A549 treated with GW870086 at 1 μM for 4 hours (cell line): ENCODE measurements at places on chromosomes 3 and 15. TPM values are rescaled to one million over a fixed set of nuclear protein-coding genes. Genes with fewer than 3 reads are reported as not detected.

Gene IQSEC1
- total RNA-seq: 14.7 to 19.5 TPM (median 18.3 TPM) in 5 replicates

Gene SI
- not detected in 5 replicates for total RNA-seq

Gene RLBP1
- not detected in 5 replicates for total RNA-seq

Gene LRRC31
- total RNA-seq: not detected in 5 replicates

Gene PTX3
- total RNA-seq: 0.74 to 1.2 TPM (median 0.85 TPM) in 5 replicates

Gene PAK6
- 0.57 to 0.71 TPM (median 0.65 TPM) in 5 replicates for total RNA-seq

Gene ZNF717
- total RNA-seq: 2.2 to 3.0 TPM (median 2.5 TPM) in 5 replicates

Gene SLC12A8
- total RNA-seq: 1.6 to 2.0 TPM (median 1.6 TPM) in 5 replicates

Gene NAA80
- 6.2 to 8.9 TPM (median 6.5 TPM) in 5 replicates for total RNA-seq

Gene ST8SIA2
- 0.37 to 0.67 TPM (median 0.52 TPM) in 5 replicates for total RNA-seq

Gene SKIC8
- total RNA-seq: 77.4 to 115 TPM (median 86.8 TPM) in 5 replicates

Gene UBP1
- total RNA-seq: 45.4 to 62.3 TPM (median 53.7 TPM) in 5 replicates

Gene MCTP2
- not detected in 5 replicates for total RNA-seq

Gene TTC21A
- 1.3 to 2.5 TPM (median 1.9 TPM) in 5 replicates for total RNA-seq

Gene TMEM40
- total RNA-seq: 0.17 to 0.90 TPM (median 0.41 TPM) in 5 replicates

Gene MFN1
- 15.3 to 21.0 TPM (median 20.4 TPM) in 5 replicates for total RNA-seq

Gene EAF1
- 12.4 to 17.5 TPM (median 16.7 TPM) in 5 replicates for total RNA-seq

Gene C3orf20
- 0.05 TPM in 1 of 5 replicates, not detected in the others for total RNA-seq

Gene UBXN7
- total RNA-seq: 4.3 to 9.7 TPM (median 9.0 TPM) in 5 replicates

Gene CXCR6
- total RNA-seq: not detected in 5 replicates

Gene CADM2
- 0.10 to 0.38 TPM (median 0.29 TPM) in 3 of 5 replicates, not detected in the others for total RNA-seq

Gene WNT7A
- 0.06 to 0.19 TPM (median 0.07 TPM) in 5 replicates for total RNA-seq

Gene IL17RB
- 0.71 to 1.2 TPM (median 0.96 TPM) in 5 replicates for total RNA-seq

Gene LRRIQ4
- total RNA-seq: not detected in 5 replicates

Gene STRA6
- 63.1 to 94.6 TPM (median 85.2 TPM) in 5 replicates for total RNA-seq

Gene COL8A1
- total RNA-seq: not detected in 5 replicates

Gene GOLGA8T
- 0.86 to 2.2 TPM (median 1.9 TPM) in 5 replicates for total RNA-seq

Gene EAF2
- total RNA-seq: 1.5 to 2.9 TPM (median 2.1 TPM) in 5 replicates

Gene LRTM1
- total RNA-seq: not detected in 5 replicates

Gene CBLB
- total RNA-seq: 11.4 to 16.2 TPM (median 15.8 TPM) in 5 replicates

Gene LRRC3B
- not detected in 5 replicates for total RNA-seq

Gene NRROS
- total RNA-seq: not detected in 5 replicates

Gene PRR20G
- total RNA-seq: 0.64 to 1.1 TPM (median 0.80 TPM) in 5 replicates

Gene SH3GL3
- 0.15 to 0.64 TPM (median 0.59 TPM) in 5 replicates for total RNA-seq

Gene ZPLD1
- total RNA-seq: not detected in 5 replicates

Gene RTP3
- not detected in 5 replicates for total RNA-seq

Gene TM4SF1
- total RNA-seq: 890 to 1,500 TPM (median 1,132 TPM) in 5 replicates

Gene USF3
- total RNA-seq: 2.2 to 2.8 TPM (median 2.5 TPM) in 5 replicates

Gene CLDN16
- not detected in 5 replicates for total RNA-seq

Gene SV2B
- total RNA-seq: 0.06 to 0.15 TPM (median 0.12 TPM) in 4 of 5 replicates, not detected in the other

Gene SEMA3B
- 5.1 to 9.7 TPM (median 7.3 TPM) in 5 replicates for total RNA-seq

Gene PAQR5
- 88.0 to 124 TPM (median 110 TPM) in 5 replicates for total RNA-seq

Gene TAGLN3
- total RNA-seq: not detected in 5 replicates
